ACHN (cell line): ENCODE measurements at places on chromosomes 1 and 21.

GRCh38 chr1:185566995-185567394 lies 167.2 kb upstream of the HMCN1 start:
- DNase-seq: peak; percentile 18

GRCh38 chr1:208510192-208510952 lies 266.2 kb upstream of the PLXNA2 start:
- peak; percentile 50 for DNase-seq

DNA sequence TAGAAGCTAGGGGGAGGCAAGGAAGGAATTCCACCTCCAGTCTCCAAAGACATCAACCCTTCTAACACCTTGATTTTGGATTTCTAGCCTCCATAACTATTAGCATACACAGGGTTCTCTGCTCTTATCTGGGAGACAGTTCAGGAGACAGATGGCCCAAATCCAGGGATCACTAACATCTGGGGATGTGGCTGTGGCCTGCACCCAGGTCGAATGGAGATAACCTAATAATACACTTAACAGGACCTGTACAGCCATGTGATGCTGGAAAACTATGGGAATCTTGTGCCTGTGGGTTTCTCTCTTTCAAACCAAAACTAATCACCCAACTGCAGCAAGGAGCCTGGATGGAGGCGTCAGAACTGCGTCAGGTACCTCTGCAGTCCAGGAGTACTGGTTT lies 47.6 kb downstream of the KIAA0319L start:
- no peak for DNase-seq

DNA sequence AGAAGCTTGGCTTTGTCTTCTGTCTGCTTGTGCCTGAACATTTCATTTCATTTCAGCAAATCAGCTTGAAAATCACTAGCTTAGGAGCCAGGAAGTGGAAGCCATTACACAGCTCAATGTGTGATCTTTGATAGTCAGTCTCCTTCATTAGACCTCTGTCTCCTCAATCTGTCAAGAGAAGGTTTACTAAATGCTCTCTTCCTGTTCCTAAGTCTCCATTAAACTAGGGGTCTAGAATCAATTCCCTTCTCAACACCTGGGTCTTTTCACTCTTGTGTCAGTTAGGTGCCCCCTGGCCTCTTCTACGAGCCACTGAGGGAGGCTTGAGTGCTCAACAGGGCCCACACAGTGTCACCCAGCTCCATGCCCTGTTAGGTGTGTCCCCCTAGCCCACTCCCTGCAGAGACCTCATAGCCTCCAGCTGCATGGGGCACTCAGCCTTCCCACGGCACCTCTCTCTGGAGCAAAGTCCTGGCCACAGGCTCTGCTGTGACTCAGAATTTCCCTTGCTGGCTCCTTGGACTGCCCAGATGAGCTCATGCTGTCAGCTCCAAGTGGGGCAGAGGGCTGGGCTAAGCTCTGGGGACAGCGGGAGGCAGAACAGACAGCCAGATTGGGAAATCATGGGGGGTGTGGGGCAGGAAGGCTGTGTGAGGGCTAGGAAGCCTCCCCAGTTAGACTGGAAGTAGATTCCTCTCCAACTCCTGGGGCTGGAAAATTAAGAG lies 115.7 kb upstream of the IPO9 start:
- peak; percentile 99 for DNase-seq

DNA sequence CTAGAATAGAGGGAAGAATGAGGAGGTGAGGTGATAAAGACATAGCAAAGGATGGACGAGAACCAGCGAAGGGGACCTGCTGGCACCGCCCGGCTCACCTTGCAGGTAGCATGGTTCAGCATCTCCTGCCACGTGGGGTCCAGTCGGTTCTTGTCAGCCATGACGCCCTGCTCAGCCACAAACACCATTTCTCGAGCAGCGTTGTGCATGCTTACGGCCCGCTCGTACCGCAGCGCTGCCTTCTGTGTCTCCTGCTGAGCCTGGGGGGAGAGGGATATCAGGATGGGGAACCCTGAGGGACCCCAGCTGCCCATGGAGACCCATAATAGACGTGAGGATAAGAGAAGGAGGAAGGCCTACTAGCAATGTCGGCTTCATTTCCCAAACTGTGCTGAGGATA lies 11.4 kb downstream of the SH3BP5L start:
- DNase-seq: no peak

- DNase-seq: no peak
Measured at GRCh38 chr1:110035236-110035752, 870 bp downstream of the STRIP1 start.

- DNase-seq: no peak
Measured at GRCh38 chr1:111085676-111086075, 54.2 kb downstream of the DRAM2 start.

DNA sequence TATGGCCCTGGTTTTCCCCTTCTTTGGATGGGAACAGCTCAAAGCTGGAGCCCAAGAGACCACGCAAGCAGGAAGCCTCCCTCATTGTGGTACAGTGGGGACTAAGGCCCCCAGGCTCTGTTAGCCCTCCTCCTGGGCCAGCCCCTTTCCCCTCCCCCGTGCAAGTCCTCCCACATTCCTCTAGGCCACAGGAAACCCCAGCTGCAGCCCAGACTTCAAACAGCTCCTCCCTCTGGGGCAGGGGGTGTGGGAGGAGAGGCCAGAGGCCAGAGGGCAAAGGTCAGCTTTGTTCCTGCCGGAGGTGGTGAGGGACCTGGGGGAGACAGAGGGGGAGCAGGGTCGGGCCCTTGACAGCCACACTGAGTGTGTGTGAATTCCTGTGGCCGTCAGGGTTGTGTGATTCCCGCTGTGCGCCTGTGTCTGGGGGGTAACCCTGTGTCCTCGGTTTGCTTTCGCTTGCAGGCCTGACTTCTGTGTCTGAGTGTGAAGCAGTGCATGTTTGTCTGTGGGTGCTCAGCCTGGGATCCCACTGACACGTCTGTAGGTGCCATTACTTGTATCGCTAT lies 3.4 kb upstream of the AHDC1 start:
- no peak for DNase-seq

GRCh38 chr1:92964998-92965397 lies 3.7 kb upstream of the DIPK1A start:
- DNase-seq: no peak

DNA sequence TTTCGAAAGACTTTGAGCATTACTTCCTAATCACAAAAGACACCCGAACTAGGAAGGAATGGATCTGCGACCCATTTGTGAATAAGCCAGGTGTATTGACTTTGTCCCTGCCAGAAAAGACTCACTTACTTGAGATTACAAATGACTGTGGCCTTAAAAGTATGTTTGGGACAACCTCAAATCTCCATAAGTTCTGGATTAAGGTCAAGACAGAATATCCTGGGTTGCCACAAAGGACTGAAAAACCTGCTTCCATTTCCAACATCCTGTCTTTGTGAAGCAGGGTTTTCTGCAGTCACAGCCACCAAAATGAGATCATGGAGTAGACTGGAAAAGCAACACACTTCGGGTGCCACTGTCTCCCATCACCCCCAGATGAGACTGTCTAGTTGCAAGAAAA lies 537.4 kb upstream of the ZRANB2 start:
- DNase-seq: no peak

DNA sequence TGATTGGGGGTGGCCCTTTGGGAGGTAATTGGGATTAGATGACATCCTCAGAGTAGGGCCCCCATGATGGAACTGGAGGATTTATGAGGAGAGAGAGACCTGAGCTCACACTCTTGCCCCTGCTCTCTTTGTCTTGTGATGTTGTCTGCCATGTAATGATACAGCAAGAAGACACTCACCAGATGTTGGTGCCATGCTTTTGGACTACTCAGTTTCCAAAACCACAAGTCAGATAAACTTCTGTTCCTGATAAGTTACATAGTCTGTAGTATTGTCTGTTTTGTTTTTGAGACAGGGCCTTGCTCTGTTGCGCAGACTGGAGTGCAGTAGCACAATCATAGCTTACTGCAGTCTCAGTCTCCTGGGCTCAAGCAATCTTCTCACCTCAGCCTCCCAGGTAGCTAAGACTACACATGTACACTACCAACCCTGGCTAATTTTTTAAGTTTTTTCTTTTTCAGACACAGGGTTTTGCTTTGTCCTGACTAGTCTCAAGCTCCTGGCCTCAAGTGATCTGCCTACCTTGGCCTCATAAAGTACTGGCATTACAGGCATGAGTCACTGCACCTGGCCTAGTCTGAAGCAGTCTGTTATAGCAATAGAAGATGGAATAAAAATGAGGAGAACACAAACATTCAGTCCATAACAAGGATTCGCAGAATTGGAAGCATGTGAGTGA lies 115.0 kb upstream of the GALNT2 start:
- no peak for DNase-seq

DNA sequence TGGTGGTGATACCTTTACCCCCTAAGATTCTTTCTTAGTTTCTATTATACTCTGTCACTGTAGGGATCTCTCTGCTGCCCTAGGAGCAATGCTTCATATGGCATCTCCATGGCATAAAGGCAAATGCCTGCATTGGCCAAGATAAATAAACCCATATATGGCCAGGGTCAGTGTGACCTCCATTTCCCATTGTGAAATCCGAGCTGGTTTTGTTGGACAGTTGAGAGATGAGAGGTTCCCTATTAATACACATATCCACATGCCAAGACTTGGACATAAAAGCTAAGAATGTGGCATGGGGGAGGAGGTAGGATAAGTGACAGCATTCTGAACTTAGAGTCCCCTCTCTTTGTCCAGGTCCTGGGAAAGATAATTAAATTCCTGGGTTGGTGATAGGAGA lies 1.4 kb downstream of the TPM3 start:
- no peak for DNase-seq

GRCh38 chr1:204136814-204137213 lies 15.0 kb downstream of the ETNK2 start:
- no peak for DNase-seq

GRCh38 chr1:9324246-9325096 lies 31.8 kb downstream of the SPSB1 start:
- DNase-seq: no peak

GRCh38 chr1:203505526-203506204 lies 11.7 kb downstream of the OPTC start:
- DNase-seq: no peak

DNA sequence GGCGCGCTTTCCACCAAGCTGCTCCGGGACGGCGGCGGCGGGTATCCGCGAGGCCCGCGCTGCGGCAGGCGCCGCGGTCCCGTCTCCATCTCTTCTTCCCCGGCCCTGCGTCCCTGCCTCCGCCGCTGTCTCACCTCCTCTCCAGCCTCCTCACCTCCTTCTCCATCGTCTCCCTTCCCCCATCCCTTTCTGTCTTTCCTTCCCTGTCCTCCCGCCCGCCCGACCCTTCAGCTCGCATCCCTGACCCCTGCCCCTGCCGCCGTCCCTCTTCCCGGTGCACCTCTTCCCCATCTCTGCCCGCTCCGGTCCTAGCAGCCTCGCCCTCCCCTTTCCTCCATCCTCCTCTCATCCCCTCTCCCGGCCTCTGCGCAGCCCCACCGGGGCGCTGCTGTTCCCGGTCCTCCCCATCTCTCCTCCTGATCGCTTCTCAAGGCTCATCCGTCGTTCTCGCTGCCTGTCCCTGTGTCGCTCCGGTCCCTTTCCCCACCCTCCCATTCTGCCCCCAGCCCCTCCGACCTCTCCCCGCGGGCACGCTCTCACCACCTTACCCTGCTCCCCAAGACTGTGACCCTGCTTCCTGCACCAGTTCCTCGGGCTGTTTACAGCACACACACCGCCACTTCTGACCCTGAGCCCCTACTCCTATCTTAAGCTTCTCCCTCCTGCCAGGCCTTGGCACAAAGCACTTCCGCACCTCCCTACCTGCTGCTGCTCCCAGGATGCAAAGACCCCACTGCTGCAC lies 760 bp upstream of the NPHP4 start:
- peak; percentile 7 for DNase-seq

- DNase-seq: no peak
Measured at GRCh38 chr1:223524930-223525451, 131.8 kb downstream of the CCDC185 start.

- no peak for DNase-seq
Measured at GRCh38 chr1:227798078-227798802, 17.2 kb upstream of the PRSS38 start.

GRCh38 chr1:165248969-165249571 lies 107.4 kb downstream of the LMX1A start:
- DNase-seq: no peak

DNA sequence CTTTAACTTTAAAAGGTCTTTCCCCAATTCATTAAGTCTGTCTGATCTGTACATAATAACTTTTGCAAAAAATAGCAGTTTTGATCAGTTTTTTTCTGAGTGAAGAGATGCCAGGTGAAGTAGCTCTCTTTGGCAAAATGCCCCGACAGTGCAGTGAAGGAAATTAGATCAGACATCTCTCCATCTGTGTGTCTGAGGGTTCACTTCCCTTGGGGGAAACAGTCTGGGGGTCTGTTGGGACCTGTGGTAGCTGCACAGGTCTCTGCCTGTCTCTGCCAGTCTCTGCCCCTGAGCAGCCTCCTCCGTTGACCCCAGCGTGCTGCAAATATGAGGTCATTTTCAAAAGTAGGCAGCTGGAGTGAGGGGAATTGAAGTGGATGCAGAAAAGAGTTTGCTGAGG lies 54.5 kb downstream of the TBCE start:
- DNase-seq: no peak

DNA sequence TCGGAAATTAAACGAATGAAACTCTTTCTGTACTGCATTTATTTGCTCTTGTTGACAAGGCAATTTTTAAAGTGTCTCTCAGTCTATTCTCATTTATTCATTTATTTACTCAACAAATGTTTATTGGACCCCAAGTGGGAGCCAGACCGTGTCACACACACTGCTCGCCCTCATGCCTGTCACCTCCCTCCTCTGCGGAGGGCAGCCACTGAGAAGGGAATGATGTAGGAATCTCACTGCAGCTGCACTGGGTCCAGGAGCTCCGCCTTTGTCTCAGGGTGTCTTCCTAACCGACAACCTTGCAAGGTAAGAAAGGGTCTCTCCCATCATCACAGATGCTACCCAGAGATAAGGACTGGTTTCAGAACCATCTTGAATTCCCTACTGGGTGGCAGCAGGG lies 14.1 kb upstream of the KLHDC7A start:
- no peak for DNase-seq

DNA sequence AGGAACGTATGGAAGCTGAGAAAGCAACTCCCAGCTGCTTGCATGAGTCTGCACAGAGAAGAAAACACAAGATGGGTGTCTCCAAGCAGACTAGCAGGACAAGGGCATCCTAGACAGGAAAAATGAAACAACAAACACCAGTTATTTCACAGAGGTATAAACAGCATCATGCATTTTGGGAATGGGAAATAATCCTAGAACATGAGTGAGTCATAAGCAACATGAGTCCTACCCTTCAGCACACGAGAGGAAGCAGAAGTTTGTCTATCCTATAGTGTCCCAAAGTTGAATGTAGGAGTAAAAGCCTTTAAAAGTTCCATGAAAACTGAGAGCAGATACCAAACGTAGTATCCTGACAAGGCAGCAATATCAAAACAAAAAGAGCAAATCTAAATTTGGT lies 11.3 kb upstream of the FRRS1 start:
- DNase-seq: no peak

GRCh38 chr1:154609398-154610380 lies 1.7 kb upstream of the ADAR start:
- DNase-seq: peak; percentile 8

DNA sequence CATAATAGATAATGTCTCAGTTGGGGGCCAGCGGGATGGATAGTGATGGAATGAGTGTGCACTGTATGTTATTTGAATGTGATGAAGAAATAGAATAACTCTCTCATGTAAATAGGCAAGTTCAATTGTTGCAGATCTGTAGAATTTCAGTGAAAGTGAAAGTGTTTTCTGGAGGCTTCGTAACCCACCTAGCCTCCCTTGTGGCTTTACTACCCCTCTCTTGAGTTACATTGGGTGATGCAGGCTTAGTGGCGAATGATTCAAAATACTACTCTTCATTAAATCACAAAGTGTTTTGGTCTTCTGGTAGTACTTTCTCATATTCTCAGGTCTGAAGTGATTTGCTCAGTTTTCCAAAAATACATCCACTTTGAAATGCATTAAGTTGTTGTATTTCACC lies 411.9 kb downstream of the ZP4 start:
- DNase-seq: no peak

GRCh38 chr1:56357927-56358690 lies 221.3 kb downstream of the PLPP3 start:
- no peak for DNase-seq
